PC-9 (cell line): ENCODE measurements at places on chromosomes 1 and 21.

DNA sequence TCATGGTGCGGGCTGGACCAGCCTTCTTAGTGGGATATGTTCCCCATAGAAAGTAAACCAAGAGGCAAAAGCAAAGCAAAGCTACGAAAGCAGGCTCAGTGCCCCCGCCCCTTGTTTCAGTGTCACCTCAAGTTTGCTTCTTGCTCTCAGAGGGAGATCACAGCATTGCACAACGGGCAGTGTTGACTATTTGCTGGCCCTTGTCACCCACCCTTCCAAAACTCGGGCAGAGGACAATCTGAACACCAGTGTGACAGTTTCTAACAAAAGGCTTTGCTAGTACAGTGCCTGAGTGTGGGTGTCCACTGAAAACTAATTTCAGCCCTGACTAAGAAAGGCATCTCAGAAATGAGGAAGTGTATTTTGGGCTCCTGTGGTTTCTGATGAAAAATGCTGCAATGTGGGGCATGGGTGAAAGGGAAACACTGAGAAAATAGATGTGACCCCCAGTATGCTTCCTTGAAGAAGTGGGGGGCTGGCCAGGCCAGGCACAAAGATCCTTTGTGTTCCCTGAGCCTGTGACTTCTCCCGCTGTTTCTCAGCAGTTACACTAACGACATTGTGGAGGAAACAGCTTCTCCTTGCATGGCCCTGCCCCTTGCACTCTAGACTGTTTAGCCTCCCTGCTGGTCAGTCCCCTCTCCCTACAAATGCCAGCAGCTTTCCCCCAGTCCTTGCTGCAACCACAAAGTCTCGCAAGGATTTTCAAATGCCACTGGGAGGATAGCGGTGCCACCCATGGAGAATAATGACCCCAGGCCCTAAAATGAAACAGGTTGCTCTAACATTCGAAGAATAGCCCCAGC is 33.3 kb upstream of the KCNE1 start:
- peak; percentile 98 for DNase-seq

GRCh38 chr1:111463029-111463683 is 10.6 kb upstream of the C1orf162 start:
- DNase-seq, result no peak

DNA sequence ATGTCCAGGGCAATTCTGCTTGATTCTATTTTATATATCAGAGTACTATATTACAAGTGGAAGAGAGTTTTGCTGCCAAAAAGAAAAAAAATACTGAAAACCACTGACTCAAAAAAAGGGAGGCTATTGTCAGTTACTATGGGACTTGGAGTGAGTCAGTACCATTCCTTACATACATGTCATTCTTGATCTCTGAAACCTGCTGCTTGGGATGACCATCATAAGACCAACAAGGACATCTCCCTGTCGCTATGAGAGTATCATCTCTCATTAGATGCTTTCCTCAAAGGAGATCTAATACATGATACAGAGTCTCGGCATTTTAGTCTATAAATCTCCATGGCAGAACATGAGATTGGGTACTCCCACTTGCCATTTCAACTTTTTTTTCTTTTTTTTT is 11.8 kb upstream of the INPP5B start:
- no peak for DNase-seq

- peak; percentile 90 for DNase-seq
Observed at GRCh38 chr1:227225715-227226346, 92.5 kb downstream of the CDC42BPA start.

- no peak for DNase-seq
Observed at GRCh38 chr1:172373864-172374263, 46.6 kb upstream of the C1orf105 start.

- DNase-seq, result no peak
Observed at GRCh38 chr1:160640359-160641123, 6.3 kb downstream of the SLAMF1 start.

DNA sequence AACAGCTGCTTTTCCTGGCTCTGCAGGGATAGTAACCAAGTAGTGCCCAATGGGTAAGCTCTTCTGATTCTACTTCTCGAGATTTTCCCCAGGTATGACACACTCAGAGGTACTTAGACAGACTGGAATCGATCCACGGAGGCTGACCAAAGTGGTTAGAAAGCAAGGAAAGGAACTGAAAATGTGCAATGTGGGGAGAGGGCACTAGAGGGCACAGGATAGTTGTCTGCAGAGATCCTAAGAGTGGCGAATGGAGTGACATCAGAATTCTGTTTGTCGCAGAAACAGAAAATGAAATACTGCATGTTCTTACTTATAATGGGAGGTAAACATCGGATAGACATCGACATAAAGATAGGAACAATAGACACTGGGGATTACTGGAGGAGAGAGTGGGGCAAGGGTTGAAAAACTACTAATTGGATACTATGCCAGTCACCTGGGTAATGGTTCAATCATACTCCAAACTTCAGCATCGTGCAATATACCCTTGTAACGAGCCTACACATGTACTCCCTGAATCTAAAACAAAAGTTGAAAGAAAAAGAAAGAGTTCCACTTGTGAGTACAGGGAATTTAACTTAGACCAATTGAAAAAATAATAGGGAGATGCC is 23.3 kb downstream of the CYP2J2 start:
- no peak for DNase-seq

GRCh38 chr1:37574834-37575480 is 18.2 kb downstream of the DNALI1 start:
- DNase-seq, result no peak

DNA sequence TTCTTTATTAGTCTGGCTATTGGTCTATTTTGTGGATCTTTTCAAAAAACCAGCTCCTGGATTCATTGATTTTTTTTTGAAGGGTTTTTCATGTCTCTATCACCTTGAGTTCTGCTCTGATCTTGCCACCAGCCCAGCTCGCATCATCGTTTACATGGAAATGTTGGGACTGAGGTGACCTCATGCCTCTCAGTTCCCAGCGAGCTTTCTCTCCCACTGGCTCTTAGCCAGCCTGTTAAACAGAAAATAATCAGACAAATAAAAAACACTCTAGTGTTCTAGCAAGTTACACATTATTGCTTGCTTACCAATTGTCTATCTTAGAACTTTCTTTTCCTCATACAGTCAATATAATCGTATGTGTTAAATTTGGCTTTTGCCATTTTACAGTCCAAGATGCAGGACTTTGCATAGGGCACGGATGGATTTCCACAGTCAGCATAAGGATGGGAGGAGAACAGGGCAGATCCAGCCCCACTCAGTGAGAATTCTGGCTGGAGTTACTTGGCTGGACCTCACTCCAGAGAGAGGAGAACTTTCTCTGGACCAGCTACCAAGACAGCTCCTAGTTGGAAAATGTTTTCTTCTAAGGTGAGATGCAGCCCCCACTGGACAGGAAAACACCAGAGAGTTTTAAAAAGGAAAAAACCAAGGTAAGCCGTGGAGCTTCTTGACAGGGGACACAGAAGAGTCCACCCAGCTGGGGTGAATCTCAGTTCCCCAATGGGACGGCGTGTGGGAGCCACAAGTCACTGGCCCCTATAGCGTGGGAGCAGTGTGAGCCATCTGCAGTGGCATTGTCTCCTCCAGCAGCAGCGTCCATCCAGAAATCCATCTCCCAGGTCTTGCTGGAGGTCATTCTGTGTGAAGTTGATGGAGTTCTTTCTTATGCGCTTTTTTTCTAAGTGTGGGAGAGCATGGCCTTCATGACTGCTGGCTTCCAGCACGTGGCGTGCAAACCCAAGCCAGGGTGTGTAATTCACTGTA is 17.6 kb downstream of the PGBD2 start:
- DNase-seq, result no peak

- no peak for DNase-seq
Observed at GRCh38 chr21:27047283-27047657, 80.4 kb upstream of the ADAMTS5 start.

- no peak for DNase-seq
Observed at GRCh38 chr1:23244256-23244761, 27.0 kb upstream of the HTR1D start.

DNA sequence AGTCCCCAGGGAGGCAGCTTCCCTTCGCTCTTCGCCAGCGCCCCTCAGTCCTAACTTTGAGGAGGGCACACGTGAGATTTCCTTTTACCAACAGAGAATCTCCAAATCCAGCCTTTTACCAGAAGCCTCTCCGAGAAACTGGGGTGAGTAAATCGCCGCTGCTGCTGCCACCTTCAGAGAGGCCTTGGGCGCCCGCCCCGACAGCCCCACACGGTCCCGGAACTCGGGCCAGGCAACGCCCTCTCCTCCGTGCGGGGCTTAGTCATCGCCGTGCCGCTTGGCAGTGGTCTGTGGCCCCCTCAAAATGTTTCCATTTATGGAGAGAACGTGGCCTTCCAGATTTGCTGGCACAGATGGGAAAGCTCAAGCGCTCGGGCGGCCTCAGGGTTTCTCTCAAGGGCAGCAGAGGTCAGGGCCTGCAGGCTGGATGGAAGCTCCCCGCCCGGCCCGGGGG is 41.4 kb upstream of the COL6A2 start:
- no peak for DNase-seq

GRCh38 chr1:61184040-61184713 is 101.8 kb downstream of the NFIA start:
- peak; percentile 68 for DNase-seq

GRCh38 chr1:169571450-169571849 is 14.8 kb downstream of the F5 start:
- no peak for DNase-seq

DNA sequence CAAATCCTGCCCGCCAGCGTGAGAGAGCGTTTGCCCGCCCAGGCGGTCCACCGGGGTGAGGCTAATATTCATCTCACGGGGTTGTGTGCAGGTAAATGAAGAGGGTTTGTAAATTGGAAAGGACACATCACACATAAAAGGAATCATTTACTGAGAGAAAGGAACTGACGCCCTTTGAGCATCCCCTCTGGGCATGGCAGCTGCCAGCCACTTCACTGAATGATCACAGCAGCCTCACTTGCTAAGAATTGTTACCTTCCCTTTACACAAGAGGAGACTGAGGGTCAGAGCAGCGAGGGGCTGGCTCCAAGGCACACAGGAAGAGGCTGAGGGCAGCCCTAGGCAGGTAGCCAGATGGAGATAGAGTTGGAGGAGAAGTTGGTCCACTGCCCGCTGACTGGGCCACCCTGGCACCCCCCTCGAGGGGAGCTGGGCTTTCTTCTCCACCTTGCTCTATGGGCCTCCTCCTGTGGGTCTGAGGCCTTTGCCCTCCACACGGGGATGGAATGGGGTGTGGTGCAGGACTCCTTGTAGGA is 96.0 kb downstream of the FOXD2 start:
- no peak for DNase-seq

GRCh38 chr1:163357378-163357777 is 35.6 kb downstream of the NUF2 start:
- no peak for DNase-seq

GRCh38 chr1:17808816-17809215 is 53.7 kb downstream of the ACTL8 start:
- no peak for DNase-seq

- DNase-seq, result no peak
Observed at GRCh38 chr1:163191301-163191700, 11.4 kb downstream of the RGS5 start.

DNA sequence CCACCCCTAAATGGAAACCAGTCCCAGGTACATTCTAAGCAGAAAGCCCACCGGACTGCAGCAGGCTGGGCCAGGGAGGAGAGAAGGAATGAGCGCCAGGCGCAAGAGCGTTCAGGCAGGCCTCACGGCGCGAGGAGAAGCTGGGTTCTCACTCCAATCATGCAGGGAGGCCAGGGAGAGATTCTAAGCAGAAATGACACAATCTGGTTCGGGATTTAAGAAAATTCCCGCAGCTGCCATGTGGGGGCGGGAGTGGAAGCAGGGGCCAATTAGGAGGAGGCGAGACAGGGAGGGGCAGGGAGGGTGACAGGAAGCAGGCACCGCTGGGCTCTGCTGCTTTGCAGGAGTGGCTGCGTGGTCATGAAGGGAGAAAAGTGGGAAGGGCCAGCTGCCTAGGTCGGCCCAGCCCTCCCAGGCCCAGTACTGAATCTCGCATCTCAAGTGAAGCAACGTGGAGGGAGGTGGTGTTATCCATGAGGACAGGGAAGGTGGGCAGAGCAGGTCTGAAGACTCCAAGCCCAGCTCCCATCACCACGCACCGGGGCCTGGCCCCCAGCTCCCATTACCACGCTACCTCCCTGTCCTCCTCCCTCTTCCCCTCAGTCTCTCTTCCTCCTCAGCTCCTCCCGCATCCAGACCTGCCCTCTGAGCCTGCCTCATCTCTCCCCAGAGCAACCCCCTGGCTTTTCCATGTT is 11.8 kb downstream of the NPHP4 start:
- DNase-seq, result no peak

GRCh38 chr21:37870221-37870620 is 46.0 kb downstream of the KCNJ6 start:
- no peak for DNase-seq

DNA sequence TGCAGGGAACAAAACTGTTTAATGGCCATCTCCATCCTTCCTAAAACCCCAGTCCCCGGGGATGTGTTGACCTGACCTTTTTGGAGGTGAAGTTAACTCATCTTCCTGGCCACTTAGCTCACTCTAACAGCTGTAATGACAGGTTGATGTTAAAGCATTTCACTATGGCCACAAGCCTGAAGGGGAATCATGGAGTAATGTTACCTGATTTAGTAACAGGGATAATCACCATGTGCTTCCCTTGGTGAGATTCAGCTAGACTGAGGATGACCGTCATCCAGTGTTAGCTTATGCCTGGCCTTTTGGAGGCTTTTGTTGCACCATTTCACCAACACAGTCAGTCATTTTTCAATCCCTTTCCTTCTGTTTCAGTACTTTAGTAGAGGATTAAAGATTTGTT is 64.3 kb upstream of the RAVER2 start:
- no peak for DNase-seq

DNA sequence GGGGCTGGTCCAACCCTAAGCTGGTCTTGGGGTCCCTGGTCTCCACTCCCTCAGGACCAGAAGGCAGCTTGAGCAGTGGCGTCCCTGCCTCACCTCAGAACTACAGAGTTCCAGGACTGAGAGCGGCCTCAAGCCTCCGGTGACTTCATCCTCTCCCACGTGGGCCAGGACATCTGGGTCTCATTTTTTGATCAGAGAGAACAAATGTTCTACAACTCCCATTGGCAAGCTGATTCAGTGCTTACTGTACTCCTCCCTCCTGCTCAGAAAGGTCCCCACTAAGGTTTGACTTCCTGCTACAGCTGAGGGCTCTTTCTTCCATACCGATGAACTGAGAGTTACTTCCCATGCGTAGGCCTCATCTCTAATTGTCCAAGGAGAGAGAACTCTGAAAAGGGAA is 78.5 kb downstream of the PLXNA2 start:
- DNase-seq, result no peak

- DNase-seq, result no peak
Observed at GRCh38 chr1:96598416-96599168, 123.0 kb upstream of the PTBP2 start.

DNA sequence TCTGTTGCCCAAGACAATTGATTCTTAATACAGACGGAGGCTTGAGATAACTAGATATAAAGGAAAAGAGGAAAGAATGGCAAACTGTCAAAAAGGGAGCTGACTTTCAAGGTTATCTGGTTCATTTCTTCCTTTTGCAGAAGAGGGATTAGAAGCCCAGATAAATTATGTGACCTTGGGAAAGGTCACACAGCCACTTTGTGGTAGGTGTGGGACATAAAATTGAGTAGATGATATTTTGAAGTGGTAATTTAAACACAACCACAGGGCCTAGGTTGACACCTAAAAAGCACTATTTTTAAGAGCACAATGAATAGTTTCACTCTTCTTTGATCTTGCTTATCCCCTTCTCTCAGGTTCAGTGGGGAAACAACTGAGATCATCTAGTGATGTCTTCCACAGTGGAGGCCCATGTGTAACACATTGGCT is 16.9 kb upstream of the KIAA0040 start:
- no peak for DNase-seq

- no peak for DNase-seq
Observed at GRCh38 chr21:45280969-45281368, 6.7 kb downstream of the POFUT2 start.

- DNase-seq, result no peak
Observed at GRCh38 chr1:98330224-98330623, 331.3 kb upstream of the SNX7 start.

GRCh38 chr1:2585318-2586092 is 1.1 kb upstream of the PRXL2B start:
- DNase-seq, result no peak
